ENCODE measurements at places on chromosomes 2 and 18.

DNA sequence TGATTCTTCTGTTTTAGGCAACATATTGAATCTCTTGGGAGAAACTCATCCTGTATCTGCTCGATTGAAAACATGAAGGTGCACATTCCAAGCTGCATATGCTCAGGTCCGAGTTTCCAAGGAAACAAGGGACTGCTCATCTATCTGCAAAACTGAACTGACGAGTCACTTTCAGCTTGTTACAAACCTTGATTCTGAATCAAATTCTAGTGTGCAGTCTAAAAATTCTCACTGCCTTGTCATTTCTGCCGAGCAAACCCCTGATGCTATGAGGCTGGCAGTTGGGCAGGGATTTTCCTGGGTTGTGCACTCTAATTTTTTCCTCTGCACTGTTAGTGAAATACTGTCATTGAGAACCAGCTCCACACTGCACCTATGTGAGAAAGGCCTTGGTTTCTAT lies 101.3 kb upstream of the ETAA1 start:
- DNase-seq: no peak

DNA sequence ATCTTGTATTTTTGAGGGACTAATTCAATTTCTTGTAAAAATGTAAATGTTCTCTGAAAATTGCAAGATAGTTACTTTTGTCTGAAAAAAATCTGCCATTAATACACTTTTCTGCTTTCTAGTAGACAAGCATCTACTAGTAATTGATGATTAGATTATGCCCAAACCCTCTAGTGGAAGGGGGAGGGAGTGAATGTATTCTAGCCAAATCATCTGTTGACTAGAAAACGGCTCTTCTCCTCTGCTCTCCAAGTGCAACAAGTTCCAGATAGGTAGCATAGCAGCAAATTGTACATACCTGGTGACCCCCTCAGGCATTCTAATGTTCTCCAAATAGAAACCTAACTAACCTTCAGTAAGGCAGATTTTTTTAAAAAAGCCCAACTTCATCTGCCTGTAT lies 58.6 kb downstream of the RELCH start:
- no peak for DNase-seq

DNA sequence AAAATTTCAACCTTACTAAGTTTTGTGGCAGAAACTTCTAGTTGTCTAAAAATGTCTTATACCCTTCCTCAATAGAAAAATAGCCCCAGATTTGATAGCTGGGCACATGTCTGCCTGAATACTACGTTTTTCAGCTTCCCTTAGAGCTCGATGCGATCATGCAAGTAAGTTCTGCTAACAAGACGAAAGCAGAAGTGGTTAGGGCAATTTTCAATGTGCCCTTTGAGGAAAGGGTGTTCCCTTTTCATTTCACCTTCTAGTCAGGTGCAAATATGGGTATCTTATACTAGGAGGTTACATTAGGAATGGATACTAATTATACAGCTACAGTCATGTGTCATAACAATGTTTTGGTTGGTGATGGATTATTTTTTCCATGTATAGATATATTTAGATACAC lies 1572.1 kb upstream of the LRRTM1 start:
- no peak for DNase-seq

GRCh38 chr2:44392338-44392943 lies 30.7 kb downstream of the CAMKMT start:
- no peak for DNase-seq

DNA sequence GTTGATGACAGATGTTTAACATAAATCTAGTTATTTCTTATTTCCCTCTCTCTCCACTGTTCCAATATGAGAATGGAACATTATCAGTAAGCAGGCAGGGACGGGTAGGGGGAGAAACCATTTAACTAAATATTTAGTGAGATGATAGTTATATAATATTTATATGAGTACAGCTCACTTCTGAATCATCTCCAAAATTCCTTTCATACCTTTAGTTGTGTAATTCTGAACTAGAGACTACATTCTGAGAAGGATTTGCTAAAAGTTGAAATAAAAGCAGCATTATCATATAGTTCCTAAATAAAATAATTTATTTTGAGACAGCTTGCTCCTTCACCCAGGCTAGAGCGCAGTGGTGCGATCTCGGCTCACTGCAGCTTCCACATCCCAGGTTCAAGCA lies 41.4 kb downstream of the B4GALT6 start:
- no peak for DNase-seq

GRCh38 chr2:227608561-227609338 lies 5.9 kb downstream of the SCYGR3 start:
- no peak for DNase-seq

GRCh38 chr2:60679036-60679780 lies 76.9 kb upstream of the PAPOLG start:
- no peak for DNase-seq

DNA sequence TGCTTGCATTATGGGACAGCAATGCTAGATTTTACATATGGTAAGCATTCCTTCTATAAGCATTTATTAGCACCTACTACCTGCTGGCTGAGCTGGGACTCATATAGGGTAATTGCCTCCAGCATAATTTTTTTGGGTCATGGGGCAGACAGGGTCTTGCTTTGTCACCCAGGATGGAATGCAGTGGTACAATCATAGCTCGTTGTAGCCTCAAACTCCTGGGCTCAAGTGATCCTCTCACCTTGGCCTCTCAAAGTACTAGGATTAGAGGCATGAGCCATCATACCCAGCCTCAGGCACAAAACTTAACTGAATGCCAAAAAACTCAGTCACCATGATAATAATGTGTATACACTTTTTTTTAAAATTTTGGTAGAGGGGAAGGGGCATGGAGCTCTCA lies 35.3 kb downstream of the TMEM237 start:
- DNase-seq: no peak

GRCh38 chr2:204110338-204110741 lies 173.8 kb downstream of the ICOS start:
- no peak for DNase-seq

- DNase-seq: no peak
Observed at GRCh38 chr2:64036034-64036705, 16.9 kb upstream of the VPS54 start.

GRCh38 chr2:70425682-70426301 lies 123.9 kb upstream of the FAM136A start:
- no peak for DNase-seq

DNA sequence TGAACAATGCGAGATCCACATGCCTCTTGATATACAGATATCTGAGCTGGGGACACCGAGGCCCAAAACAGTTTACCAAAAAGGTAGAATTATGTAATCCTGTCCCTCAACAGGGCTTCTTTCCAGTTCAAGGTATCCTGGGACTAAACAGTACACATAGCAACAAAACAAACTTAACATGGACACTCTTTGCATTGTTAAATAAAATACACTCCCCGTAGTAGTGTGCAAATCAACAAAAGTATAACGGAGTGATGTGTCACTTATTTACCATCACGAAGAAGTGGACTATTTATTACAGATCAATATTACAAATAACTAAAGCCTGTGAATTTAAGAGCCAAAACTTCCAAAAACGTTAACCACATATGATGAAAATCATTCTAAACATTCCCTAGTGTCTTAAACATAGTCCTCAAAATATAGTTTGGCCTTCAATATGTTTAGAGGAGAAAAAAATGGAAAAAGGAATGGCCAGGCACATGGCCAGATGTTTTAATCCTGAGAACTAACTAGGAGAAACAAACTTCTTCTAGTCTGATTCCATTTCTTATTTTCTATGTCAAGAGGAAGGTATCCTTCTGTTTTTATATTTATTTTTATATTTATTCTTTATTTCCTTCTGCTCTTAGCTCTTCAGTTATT lies 377.5 kb downstream of the OSR1 start:
- no peak for DNase-seq

- DNase-seq: no peak
Observed at GRCh38 chr2:181041661-181042060, 61.3 kb downstream of the UBE2E3 start.

- no peak for DNase-seq
Observed at GRCh38 chr2:152405206-152406118, 70.5 kb downstream of the FMNL2 start.

DNA sequence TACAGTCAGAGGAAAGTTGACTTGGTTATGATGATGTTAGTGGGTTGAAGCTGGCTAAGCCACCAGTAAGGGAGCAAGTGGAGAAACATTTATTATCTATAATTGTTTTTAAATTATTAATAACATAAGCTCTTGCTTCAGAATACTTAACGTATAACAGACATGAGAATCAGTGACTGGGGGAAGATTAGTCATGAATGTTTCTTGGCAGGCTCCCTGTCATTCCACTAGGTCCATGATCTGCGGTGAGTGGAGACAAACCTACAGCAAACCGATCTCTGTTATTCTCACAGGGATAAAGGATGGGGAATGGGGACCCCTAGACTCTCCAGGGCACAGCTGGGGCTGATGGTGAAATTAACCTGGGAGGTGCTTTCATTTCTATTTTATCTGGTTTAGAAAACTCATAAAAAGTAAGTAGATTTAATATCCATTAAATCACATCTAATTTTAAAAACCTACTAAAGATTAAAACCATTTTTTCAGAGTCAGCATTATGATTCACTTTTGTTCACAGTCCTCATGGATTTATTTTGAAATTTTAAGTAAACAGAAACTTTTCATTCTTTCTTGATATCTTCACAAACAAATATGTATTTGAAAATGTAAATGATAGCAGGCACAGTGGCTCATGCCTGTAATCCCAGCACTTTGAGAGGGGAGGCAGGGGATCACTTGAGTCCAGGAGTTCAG lies 420.3 kb downstream of the PTPRM start:
- no peak for DNase-seq

- no peak for DNase-seq
Observed at GRCh38 chr2:49241501-49241900, 87.2 kb upstream of the FSHR start.

GRCh38 chr18:5969355-5969988 lies 74.2 kb upstream of the TMEM200C start:
- no peak for DNase-seq

DNA sequence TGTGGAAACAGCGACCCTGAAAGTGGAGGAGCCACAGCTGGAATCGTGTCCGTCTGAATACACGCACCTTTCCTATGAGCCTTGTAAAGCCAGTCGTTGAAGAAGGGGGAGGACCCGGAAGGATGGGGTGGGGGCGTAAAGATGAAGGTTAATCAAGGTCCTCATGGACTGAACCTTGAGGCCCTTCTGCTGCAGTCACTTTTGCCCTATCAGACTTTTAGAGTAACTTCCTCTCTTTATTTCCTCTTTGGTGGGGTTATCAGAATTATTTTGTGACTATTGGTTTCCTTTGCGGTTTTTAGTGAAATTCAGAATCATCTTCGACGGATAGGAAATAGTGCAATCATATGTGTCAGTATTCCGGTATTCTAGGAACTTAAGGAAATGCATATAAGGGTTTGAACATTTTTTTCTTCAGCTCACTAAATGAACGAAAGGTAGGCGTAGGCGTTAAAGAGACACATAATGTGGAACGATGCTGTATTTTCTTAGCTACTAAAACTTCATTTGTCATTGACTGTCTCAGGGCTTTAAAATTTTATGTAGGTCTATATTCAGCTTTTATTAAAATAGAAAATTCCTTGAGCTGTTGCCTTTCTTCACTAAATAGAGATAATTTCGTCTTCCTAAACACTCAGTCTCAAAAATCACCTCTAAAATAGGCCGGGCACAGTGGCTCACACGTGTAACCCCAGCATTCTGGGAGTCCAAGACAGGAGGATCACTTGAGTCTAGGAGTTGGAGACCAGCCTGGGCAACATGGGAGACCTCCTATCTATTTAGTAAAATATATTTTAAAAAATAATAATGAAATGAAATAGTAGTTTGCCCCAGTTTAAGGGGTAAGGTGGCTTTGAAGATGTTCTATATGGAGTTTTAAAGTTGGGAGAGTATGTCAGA lies 1.4 kb upstream of the YES1 start:
- no peak for DNase-seq

DNA sequence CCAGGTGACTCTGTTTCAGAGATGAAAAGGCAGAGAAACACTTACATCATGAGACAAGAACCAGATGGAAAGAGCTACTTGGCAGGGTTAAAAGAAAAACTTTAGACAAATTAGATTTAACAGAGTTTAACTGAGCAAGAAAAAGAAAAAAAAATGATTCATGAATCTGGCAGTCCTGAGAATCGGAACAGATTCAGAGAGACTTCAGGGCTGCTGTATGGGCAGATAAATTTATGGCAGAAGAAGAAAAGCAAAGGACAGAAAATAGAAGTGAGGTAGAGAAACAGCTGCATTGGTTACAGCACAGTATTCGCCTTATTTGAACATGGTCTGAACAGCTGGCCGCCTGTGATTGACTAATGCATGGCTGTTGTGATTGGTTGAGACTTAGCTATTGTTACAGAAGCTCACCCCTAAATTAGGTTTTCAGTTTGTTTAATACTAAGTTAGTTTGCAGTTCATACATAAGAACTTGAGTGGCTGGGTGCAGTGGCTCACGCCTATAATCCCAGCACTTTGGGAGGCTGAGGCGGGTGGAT lies 43.0 kb upstream of the RHOB start:
- no peak for DNase-seq

DNA sequence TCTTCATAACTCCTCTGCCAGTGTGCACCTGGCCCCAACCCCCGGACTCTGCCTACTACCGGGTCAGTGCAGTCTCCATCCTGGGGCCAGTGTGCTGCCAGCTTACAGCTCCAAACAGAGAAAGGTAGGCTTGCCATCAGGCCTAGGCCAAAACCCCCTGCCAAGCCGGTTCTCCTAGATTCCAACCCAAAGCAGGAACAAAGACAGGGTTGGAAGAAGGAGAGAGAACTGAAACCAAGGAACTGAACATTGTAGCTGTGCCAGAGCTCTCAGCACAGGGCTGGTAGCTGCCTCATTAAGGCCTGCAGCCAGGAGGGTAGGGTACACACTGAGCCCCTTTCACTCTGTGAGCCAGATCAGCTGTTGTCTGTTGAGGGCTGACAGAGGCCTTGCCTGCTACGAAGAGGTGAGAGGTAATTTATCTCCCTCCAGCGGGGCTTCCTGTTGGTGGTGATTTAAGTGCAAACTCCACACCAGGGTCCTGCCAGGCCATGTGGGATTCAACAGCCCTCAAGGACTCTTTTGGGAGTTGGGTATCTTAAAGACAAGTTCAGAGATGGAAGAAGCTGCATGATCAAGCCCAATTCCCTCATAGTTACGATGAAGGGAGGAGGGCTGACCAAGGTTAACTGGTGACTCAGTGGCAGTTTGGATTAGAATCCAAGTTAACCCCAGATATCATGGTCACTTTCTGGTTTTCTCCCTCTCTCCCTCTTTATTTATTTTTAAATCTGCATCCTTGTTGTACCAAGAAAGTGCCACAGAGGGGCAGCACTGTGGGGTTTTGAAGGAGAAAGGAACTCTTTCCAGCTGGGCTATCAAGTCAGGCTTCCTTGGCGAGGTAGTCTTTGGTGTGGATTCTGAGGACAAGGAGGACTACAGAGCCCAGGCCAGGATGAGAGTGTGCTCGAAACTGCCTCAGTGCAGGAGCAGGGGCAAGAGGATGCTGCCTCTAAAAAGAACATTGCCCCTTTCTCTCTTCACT lies 48.1 kb downstream of the CYRIA start:
- DNase-seq: no peak
